ENCODE measurements at places on chromosomes 12 and 14.

- no peak for DNase-seq
Observed at GRCh38 chr12:52090291-52090690, 10.8 kb downstream of the SMIM41 start.

DNA sequence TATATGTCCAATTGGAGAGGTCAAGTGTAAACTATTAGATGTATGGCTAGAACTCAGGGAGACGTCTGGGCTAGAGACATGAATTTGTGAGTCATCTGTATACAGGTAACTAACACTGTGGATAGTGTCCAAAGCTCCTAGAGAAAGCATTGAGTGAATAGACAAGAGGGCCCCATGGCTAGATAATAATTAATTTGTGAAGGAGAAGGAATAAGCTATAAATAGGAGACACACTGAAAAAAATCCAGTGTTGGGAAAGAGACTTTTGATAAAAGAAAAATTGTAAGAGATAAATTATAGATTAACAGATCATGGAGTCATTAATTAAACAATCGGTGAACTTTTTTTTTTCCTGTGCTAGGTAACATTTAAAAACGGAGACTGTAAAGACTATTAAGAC, 326.6 kb upstream of the PRICKLE1 start:
- DNase-seq: no peak

GRCh38 chr14:31945074-31945613, 132.0 kb upstream of the ARHGAP5 start:
- DNase-seq: no peak

GRCh38 chr12:53481939-53482586, 17.2 kb downstream of the MAP3K12 start:
- DNase-seq: no peak

GRCh38 chr12:49825971-49826421, 2.2 kb downstream of the NCKAP5L start:
- no peak for DNase-seq

DNA sequence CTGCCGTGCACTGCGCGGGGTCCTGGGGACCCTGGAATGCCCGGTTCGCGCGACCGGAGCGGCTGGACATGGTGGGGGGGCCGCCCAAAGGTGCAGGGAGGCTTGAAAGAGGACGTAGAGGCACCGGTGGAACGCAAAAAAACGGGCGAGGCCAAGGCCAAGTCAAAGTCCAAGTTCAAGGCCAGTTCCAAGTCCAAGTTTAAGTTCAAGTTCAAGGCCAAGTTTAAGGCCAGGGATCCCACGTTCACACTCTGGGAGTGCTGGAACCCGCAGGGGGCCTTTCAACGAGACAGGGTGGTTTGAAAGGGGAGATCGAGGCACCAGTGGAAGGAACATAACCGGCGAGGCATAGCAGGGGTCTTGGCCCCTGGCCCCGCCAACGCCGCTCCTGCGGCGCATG, 317.6 kb downstream of the ALG10 start:
- DNase-seq: no peak

- DNase-seq: no peak
Observed at GRCh38 chr12:124586756-124587155, 19.3 kb upstream of the NCOR2 start.

- no peak for DNase-seq
Observed at GRCh38 chr14:53979747-53980642, 23.4 kb upstream of the BMP4 start.

DNA sequence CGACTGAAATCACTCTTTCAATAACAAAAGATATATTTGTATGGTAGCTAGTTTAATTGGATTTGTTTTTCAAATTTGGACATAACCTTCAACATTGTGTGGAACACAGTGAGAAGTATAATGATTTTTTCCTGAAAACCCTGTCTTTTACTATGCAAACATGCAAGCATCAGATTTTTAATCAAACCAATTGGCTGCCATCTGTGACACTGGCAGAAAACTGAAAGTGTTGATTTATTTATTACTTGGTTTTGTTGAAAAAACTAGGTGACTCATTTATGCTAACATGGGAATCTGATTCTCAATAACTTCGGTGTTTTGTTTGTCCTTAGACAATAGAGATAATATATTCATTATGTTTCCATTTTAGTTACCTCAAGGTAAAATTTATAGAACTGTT, 82.0 kb downstream of the NTS start:
- DNase-seq: no peak

DNA sequence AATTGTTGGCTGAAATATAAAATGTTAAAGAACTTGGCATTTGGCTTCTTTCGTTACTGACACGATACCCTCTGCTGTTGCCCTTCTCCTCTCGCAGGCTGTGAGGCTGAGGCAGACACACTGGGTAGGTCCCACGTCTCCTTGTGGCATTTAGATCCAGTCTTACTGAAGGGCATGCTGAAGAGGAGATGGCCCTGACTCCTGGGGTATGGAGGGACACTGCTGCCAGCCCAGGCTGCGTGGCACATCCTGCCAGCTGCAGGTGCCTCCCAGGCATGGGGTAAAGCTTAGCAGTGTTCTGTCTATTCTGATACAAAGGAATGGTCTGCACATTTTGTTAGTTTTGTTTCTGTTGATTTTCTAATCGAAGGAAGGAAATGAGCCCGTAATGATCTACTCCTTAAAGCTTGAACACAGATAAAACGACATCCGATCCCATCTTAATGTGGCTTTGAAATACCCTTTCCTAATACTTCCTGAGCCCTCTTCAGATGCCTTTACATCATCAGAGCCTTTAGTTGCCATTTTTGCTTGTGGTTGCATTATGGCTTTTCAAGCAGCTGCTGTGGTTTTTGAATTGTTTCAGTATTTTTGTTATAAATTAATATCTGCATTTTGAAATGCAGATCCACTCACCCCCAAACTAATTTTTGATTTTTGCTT, 61.1 kb downstream of the WDR20 start:
- DNase-seq: peak; percentile 9

- DNase-seq: no peak
Observed at GRCh38 chr12:91272461-91273063, 89.9 kb upstream of the DCN start.

DNA sequence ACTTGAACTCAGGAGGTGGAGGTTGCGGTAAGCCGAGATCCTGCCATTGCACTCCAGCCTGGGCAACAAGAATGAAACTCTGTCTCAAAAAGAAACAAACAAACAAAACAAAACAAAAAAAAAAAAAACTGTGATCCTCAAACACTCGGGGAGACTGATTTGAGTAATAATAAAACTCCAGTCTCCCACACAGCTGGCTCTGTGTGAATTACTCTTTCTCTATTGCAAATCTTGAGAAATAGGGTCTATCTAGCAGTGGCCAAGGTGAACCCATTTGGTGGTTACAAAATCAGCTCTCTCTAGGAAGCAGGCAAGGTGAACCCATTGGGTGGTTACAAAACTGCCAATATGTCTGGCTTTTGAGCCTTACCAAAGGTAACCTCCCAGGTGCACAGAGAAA, 6.0 kb upstream of the ACOT6 start:
- DNase-seq: no peak

- DNase-seq: peak; percentile 36
Observed at GRCh38 chr14:64388533-64389285, 556 bp downstream of the MTHFD1 start.

DNA sequence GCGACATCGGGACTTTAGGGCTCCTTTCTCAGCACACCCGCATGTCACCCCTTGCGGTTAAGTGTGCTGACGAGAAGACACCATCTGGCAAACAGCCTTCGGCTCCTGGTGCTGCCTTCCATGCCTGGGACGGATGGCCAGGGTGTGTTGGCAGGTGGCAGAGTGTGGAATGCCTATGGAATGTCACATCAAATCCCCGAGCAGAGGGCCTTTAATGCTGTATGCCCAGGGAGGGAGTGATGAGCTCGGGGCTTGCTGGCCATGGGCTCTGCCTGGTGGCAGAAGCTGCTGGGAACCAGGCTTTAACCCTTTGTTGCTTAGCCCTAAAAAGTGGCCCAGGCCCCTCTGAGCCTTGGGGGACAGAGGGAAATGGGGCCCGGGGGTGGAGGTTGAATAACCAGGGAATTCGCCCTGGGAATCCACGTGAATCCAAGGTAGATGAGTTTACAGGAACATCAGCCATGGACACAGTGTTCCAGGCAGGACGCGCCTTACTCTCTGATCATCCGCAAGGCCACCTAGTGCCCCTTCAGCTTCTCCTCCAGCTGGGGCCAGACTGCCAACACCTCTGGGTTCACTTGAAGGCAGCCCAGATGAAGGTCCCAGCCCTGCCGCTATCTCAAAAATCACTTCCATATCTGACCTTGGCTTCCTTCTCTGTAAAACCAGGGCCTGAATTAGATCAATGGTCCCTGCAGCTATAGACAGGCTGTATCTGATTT, 17.4 kb downstream of the FAM181A start:
- no peak for DNase-seq

- no peak for DNase-seq
Observed at GRCh38 chr14:42110167-42110566, 503.5 kb downstream of the LRFN5 start.

- DNase-seq: no peak
Observed at GRCh38 chr12:31225656-31226535, 100.1 kb downstream of the SINHCAF start.

GRCh38 chr12:132664206-132665148, 22.7 kb downstream of the POLE start:
- no peak for DNase-seq

GRCh38 chr12:27828196-27828595, 48.2 kb upstream of the MANSC4 start:
- no peak for DNase-seq

DNA sequence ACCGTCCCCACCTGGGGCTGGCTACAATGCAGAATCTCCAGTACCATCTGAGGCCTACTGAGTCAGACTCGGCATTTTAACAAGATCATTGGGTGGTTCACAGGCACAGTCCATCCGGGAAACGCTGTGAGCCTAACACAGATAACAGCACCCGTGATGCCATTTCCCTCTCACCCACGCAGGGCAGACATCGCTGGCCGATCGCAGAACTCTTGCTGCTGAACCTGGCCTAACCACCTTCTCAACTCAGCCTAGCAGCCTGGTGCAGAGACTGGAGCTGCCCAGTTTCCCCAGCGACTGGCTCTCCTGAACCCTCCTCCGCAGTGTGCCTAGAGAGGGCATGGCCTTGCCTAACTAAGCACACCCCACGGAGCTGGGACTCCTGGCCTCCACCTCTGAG, 83.3 kb downstream of the NCOR2 start:
- DNase-seq: no peak

GRCh38 chr12:94208622-94208966, 60.2 kb downstream of the PLXNC1 start:
- peak; percentile 46 for DNase-seq

DNA sequence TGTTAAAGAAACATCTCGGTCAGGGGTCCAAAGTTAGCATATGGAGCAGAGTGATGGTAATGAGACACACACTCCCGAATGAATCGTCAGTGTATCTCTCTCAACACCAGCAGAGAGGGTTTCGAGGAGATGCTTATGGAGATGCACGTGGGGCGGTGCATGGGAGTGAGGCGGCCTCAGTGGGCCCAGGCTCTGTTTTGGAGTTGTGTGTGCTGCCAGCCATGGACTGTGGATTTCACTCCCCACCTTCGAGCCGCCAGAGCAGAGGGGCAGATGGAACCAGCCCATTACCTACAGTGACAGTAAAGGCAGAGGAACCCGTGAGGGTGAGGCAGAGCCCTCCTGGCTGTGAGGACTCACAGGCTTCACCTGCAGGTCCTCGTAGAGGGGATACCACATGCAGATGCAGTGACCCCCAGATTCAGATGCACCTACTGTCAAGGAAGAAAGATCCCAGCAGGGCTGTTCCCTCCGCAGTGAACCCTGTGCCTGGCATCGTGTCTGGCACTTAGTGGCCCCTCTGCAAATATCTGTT, 68.2 kb downstream of the WDR20 start:
- no peak for DNase-seq

DNA sequence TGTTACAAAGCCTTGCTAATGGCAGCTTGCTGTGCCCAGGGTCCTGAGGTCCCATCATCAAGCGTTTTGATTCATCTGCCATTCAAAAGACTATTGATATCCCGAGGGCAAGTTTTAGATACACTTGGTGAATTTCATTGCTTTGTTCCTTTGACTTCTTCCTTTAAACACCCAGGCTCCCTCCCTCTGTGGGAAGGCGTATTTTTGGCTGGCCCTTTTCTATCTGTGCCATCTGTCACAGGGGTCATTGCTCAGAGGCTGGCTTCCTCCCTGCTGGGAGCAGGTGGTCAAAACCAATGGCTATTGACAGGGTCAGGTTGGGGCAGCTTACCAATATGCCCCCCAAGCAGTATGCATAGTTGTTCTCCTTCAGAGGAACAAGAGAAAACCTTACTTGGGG, 40.0 kb downstream of the SCN8A start:
- DNase-seq: no peak

GRCh38 chr12:96766232-96766631, 140.8 kb upstream of the NEDD1 start:
- DNase-seq: no peak

- no peak for DNase-seq
Observed at GRCh38 chr12:47739979-47740378, 14.7 kb upstream of the ENDOU start.

DNA sequence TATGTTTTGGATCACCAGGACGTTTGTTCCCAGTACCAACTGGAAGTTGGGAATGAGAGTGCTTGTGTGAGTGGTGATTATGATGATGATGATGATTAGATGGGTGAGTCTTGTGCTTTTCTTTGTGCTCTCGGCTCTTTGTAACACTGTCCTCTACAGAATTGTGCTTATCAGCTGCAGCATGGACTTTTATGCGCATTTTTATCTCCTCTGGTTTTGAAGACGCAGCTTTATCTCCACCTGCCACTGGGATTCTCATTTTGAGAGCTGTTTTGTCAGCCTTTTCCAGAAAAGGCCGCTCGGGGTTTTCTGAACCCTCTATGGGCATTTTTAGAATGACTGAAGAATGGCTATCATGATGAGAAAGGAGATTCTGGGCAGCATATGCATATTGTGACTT, 11.5 kb upstream of the KANSL2 start:
- DNase-seq: no peak

DNA sequence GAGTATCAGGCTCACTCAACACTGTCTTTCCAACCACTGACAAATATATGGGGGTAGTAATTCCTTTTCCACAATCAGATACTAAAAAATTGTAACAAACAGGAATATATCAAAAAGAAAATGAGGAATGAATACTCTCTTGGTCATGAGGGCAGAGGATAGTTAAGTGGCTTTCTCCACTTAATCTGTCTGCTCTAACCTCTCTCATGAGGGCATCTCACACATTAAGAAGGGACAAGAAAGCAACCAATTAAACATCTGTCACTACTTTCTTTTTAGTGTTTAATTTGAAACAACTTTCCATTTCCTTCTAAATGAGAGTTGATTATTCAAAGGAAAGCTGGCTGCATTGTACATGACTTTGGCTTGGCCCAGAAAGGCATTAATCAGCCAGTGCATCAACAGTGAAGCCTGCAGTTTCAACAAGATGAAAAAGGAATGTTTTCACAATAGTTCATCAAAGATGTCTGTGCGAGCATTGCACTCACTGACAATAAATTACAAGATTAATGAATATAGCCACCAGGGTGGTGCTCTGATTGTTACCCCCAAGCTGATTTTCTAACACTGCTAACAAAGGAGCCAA, 142.0 kb downstream of the SEC23A start:
- DNase-seq: no peak

GRCh38 chr12:130661059-130661458, 55.0 kb downstream of the RIMBP2 start:
- DNase-seq: no peak

- no peak for DNase-seq
Observed at GRCh38 chr12:111748151-111748672, 18.5 kb upstream of the ALDH2 start.

Data from activated T-cell treated with anti-CD3 and anti-CD28 coated beads, Interleukin-2, amount 50 U/mL, for 72 hours (primary cell).